Stimulated activated CD8-positive, alpha-beta memory T cell treated with anti-CD3 and anti-CD28 coated beads, Interleukin-2, amount 100 ng/mL, for 1 hour (primary cell): ENCODE measurements at places on chromosomes 6 and 20.
A peak's percentile ranks its signal among the peaks of the same experiment; 100 is the strongest.

- no peak for DNase-seq
These were observed 977.7 kb upstream of the SLC35B3 start for GRCh38 chr6:9412951-9413559.

DNA sequence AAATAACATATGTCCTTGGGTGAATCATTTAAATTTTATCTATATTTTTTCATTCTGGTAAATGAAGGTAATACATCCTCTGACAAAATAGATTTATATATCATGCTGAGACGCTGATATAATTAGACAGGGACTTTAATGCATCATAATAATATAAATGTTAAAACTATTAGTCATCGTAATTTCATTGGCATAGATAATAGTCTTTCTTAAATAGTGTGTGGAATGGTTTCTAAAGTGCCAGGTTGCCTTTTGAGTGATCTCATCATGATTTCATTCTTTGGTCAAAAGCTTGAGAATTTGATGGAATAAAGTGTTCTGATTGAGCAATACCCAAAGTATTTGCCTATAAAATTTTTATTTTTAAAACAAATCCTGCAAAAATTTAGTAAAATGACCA lies 43.2 kb upstream of the BMP5 start:
- no peak for DNase-seq

DNA sequence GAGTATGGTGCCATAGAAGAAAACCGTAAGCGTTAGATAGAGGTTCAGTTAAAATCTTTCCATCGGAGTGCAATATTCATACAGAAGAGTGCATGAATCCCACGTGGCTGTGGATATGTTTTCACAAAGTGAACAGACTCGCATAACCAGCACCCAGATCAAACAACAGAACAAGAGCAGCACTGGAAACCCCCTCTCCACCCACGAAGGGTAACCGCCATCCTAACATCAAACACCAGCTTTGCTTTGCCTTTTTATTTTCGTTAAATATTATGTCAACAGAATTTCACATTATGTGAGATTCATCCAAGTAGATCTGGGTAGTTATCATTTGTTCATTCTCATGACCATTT lies 4.7 kb downstream of the GTSF1L start:
- peak; percentile 16 for DNase-seq

DNA sequence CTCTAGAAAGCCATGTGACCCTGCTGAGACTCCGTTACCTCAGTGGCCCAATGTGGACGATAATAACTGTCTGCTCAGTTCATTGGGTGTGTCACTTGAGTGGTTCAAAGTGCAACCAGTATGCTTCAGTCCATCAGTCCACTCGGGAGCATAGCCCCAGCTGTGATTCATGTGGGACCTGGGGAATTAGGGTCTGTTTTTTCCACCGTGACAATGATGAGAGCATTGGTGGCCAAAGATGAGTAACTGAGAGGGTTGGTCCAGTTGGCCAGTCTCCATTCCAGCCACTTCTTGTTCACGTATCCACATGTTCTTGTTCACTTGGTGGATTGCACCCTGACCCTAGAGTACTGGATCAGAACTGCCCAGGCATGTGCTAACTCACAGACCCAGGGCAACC lies 403.6 kb downstream of the CD83 start:
- no peak for DNase-seq

DNA sequence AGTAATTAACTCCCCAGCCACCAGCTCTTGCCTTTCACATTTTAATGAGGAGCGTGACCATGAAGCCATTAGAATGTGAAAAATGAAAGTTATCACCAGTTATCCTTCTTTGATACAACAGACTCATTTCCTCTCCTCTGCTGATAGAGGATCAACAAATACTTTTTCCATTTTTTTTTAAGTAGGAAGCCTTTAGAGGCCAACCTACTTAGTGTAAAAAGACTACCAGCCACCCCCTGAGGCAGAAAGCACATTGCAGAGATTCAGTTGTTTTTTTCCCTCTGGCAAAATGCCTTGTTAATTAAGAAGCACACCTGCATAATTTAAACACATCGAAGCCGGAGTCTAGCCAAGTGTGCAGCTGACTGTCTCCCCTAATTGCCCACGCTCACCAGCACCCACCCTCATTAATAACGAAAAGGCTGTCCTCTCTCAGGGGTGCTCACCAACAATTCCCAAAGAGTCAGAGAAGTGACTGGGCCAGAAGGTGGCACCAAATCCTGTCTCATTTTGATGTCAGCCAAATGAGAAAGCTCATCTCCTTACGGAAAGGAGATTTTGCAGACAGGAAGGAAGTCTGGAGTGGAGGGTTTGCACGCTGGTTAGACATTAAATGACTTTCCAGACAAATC lies 60.9 kb upstream of the MC3R start:
- no peak for DNase-seq

GRCh38 chr6:101395345-101395744 lies 1.8 kb downstream of the GRIK2 start:
- DNase-seq = no peak

GRCh38 chr6:120363429-120363828 lies 970.9 kb downstream of the TBC1D32 start:
- DNase-seq = no peak

DNA sequence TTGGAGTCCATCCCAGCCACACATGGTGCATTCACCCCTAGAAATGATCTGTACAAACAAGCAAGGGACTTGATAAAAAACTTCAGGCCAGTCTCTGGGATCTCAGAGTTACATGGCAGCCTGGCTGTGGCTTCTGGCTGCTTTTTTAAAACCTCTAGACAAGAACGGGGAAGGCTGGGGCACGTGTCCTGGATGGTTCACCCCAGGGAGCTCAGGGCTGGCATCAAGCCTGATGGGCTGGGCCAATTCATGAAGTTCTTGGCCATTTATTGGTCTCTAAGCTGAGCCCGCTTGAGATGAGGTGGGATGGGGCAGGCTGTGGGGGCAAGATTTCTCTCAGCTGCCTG lies 10.4 kb upstream of the ZFAND3 start:
- no peak for DNase-seq

DNA sequence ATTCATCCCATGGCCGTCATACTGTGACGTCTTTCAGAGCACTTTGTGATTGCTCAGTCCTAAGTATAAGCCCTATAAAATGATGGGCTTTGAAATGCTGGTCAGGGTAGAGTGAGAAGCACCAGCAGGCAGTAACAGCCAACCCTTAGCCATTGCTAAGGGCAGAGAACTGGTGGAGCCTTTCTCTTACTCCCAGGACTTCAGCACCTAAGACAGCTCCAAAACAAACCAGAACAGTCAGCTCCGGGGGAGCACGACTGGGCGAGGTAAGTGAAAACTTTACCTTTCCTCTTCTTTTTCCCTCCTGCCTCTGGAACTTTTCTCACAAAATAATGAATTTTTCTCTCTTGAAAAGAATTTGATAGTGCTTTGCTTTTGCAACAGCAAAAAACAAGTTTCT lies at the start of gene VIP:
Gene VIP, plus strand, starts transcription at position 104 of the 400 bp plus-strand sequence. CDS start 1,381 bp downstream, outside the sequence.
- DNase-seq = no peak

DNA sequence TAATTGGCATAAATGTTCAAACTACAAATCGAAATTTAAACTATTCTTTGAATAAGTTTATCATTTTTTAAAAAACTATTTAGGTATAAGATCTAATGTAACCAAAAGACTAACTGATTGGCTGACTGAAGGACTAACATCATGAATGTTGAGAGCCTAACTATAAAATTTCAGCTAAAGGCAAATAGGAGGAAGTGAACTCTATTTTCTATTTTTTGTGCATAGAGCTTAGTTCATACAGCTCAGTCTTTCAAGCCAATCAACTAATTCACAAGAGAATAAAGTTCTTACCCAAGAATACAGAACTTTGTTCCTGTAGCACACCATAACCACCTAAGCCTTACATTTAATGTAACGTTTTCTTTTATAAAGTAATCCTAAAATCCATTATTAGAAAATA lies 46.3 kb upstream of the STXBP5 start:
- no peak for DNase-seq

GRCh38 chr6:3534599-3534998 lies 77.7 kb upstream of the SLC22A23 start:
- no peak for DNase-seq

DNA sequence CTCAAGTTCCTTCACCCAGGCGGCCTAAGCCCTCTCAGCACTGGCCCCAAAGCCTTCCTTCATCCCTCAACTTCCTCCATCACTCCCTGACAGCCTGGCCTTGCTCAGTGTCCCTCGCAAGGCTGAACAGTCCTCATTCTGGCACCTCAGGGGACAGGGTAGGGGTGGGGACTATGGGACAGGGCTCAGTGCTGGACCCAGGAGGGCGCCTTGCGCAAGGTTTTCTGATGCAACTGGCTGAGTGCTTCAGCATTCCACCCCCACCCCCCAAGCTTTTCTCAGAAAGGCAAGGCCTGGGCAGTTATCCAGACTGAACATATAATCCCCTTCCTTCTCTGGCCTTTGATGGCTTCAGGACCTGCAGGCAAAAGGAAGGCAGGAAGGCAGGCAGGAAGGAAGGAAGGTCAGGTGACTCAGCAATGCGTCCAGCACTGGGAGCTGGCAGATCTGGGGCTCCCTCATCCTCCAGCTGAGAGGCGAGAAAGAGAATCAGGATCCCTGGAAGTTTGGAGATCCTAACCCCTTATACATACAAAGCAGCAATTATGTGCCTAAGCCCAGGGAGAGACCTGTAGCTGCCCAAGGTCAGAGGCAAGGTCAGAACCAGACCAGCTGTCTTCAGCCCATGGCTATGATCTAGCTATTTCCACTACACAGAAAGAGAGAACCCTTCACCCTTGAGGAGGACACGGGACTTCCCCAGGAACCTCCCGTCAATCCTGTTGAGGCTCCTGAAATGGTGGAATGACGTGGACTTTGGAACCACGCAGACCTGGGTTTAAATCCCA lies 8.6 kb upstream of the TRIB3 start:
- DNase-seq = no peak

- DNase-seq = no peak
These were observed 31.0 kb upstream of the PCMTD2 start for GRCh38 chr20:64224351-64225170.

DNA sequence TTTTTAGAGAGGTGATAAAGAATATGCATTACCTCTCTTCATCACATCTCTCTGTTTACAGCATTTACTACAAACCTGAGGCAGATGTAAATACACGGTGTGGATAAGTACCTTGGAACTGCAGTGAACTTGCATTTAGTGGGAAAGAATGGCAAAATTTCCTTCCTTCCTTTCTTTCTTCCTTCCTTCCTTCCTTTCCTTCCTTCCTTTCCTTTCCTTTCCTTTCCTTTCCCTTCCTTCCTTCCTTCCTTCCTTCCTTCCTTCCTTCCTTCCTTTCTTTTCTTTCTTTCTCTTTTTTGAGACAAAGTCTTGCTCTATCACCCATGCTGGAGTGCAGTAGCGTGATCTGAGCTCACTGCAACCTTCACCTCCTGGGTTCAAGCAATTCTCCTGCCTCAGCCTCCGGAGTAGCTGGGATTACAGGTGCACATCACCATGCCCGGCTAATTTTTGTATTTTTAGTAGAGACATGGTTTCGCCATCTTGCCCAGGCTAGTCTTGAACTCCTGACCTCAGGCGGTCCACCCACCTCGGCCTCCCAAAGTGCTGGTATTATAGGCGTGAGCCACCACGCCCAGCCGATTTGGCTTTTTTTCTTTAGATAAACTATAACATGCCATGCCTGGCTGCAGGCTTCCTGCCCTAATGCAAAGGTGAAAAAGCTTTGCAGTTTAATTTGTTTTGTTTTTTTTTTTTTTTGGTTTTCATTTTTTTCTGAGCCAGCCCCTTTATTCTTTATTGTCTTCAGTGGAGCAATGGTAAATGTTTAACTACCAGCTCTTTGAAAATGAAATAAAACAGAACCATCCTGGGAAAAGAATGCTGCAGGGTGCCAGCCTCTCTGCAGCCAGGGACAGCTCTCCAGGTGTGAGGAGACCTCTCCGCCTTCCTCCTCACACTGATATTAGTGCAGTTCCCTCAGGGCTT lies 64.2 kb upstream of the NEDD9 start:
- DNase-seq = no peak

DNA sequence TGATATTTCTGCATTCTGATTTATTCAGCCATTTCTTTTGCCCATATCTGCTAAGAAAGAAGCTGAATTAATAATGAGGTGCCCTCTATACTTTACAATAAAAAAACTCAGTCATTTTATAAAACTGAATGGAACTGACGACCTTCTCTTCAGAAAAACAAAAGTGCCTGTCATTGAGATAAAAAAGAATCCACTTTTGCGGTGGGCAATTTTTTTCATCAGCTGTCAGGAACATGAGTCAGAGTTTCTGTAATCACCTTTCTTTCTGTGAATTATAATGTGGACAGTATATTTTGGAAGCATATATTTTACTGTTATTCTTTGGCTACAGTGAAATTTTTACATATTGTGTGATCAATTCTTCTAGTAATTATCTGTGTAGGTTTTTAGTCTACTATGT lies 33.4 kb downstream of the IL20RA start:
- DNase-seq = no peak

- DNase-seq = no peak
These were observed 45.2 kb downstream of the PSMG4 start for GRCh38 chr6:3303795-3304411.

GRCh38 chr6:16419636-16420336 lies 181.4 kb downstream of the GMPR start:
- DNase-seq = no peak

GRCh38 chr20:55266361-55266760 lies 739.0 kb downstream of the CBLN4 start:
- DNase-seq = no peak

- DNase-seq = no peak
These were observed 90.6 kb downstream of the DNAH8 start for GRCh38 chr6:38805692-38806091.

DNA sequence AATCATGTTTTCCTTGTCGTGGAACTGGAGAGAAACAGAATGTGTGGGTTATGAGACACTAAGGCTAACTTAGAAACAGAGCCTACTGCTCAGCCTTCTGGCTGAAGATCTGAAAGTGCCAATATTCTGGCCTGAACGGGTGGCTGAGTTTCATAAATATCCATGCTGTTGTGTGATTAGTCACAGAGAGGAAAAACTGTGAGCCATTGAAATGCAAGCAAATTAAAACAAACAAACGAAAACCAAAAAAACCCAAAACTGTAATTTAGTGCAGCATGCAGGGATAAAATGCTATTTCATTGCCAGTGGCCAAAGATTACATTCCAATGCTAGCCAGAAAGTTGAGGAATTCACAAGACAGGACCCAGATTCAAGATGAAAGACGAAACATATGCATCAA lies 315.1 kb downstream of the UBE3D start:
- no peak for DNase-seq

GRCh38 chr6:31776989-31777666 lies at the start of gene VWA7:
Gene VWA7 (minus strand): TSS chr6:31777328. CDS start chr6:31776779, 549 bp downstream.
- peak; percentile 57 for DNase-seq

- no peak for DNase-seq
These were observed 160.4 kb downstream of the RALGAPA2 start for GRCh38 chr20:20552076-20552475.

DNA sequence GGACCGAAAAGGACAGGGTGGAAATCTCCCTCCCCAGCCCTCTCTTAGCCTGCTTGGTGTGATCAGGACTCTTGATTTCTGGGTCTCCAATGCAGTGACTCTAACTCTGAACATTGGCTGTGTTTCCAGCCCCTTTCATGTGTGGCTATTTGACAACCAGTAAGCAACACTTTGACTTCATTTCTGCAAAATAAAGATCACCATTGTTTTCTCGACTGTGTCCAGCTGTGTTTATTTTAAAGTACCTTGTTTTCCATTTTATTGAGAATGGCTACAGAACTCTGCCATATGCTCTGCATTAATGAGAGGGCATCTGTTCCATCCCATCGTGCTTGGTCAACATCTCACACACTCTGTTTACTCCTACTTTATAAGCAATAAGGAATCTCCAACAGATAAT lies 60.9 kb upstream of the TAGAP start:
- DNase-seq = no peak
